ENCODE measurements at places on chromosomes 3 and 15.

- no peak for DNase-seq
Observed at GRCh38 chr3:56342475-56342874, 125.8 kb downstream of the ERC2 start.

GRCh38 chr3:32452009-32452408 is 50.6 kb downstream of the CMTM6 start:
- no peak for DNase-seq

- no peak for DNase-seq
Observed at GRCh38 chr3:39905788-39906187, 96.4 kb downstream of the MYRIP start.

GRCh38 chr3:11618904-11619303 is 24.8 kb downstream of the VGLL4 start:
- no peak for DNase-seq

GRCh38 chr15:69624155-69624520 is 171.5 kb downstream of the RPLP1 start:
- no peak for DNase-seq

GRCh38 chr3:81013360-81013759 is 748.1 kb downstream of the GBE1 start:
- no peak for DNase-seq

DNA sequence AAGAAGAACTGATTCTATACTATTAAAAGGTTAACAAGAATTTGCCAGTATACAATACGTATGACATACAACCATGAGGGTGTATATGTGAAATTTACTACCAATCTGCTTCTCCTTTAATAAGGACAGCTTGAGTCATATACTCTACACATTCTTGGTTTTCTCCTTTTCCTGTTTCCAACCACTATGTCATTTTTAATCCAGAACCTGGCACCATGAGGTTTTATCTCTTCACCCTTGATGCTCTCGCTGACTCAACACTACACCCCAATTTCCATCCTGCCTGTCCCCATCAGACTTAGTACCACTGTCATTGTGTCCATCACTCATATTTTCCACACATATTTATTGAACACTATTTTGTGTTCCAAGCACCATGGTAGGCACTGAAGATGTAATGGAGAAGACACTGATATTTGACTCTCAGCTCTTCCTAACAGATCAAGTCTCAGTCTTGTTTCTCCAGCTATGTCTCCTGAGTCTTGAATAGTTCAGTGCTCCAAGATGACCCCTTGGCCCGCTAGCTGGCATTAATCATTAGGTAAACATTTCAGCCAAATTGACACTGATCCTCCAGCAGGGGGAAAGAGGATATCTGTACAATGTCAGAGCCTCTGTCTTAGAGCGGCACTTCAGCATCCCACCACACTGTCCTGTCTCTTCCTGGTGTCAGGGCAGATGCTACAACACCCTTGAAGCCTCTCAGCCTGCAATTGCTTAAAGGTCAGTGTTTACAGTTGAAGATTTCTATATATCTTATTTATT is 11.2 kb upstream of the COL8A1 start:
- no peak for DNase-seq

- DNase-seq = no peak
Observed at GRCh38 chr3:61899700-61900462, 338.5 kb downstream of the PTPRG start.

GRCh38 chr15:66214246-66214645 is 39.3 kb downstream of the MEGF11 start:
- DNase-seq = no peak

DNA sequence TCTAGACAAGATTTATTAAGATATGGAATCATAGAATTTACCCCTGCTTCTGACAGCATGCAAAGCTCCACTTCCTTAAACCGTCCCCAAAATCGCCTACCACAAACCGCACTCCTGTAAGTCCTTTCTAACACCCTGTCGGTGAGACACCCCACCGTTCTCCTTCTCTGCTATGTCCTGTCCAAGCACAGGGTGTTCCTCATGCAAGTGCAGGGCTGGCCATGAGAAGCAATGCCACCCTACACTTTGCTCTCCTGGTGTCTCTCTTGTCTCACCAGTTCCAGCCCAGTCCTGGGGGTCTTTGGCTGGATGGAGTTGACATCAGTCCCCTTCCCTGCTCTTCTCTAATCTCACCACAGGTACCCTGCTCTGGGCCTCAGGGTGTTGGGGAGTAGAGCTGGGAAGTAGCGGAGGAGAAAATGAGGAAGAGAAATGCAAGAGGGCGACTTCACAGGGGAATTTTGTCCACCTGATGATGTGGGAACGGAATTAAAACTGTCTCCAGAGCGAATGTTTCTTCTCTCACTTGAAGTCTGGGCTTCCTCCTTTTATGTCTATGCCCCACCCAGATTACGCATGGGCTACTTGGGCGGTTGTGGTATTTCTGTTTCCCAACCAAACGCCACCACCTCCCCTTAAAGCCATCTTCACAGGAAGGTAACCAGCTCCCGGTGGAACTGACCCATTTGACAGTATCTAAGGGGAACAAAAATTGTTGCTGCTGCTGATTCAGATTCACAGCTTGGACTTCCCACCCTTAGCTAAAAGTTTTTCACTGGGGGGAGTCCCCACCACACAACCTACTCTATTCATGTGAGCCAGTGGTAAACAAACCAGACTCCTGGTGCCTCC is 49.9 kb downstream of the CASR start:
- DNase-seq = no peak

- no peak for DNase-seq
Observed at GRCh38 chr3:13149330-13150108, 76.3 kb upstream of the IQSEC1 start.

- no peak for DNase-seq
Observed at GRCh38 chr3:140924097-140924873, 17.4 kb upstream of the SLC25A36 start.

GRCh38 chr15:60582370-60583036 is 103.6 kb upstream of the ICE2 start:
- no peak for DNase-seq

DNA sequence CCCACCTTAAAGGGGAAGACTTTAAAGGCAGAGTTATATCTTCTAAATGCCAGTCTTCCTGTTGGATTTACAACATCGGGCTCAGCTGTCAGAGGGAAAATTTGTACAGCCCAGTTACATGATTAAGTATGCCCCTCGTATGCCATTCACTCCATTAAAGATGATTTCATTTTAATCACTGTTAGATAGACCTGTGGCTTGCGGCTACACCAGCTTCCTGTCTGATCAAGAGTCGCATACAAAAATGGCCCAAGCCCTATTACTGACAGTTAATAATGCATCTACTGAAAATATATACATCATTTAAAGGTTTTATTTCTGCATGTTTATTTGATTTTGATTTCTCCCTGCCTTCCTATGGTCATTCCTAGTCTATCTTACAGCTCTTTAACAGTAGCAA is 7.1 kb downstream of the EIF4E3 start:
- DNase-seq = no peak

- DNase-seq = no peak
Observed at GRCh38 chr3:49899815-49900214, 3.9 kb downstream of the MST1R start.

GRCh38 chr3:79366414-79366813 is 401.4 kb downstream of the ROBO1 start:
- DNase-seq = no peak

GRCh38 chr3:66177026-66177425 is 43.8 kb upstream of the SLC25A26 start:
- no peak for DNase-seq

All from AG09319 (cell line).